GM12878 (cell line): ENCODE measurements at places on chromosomes 11 and 22. TPM values are rescaled to one million over a fixed set of nuclear protein-coding genes. Genes with fewer than 3 reads are reported as not detected.

BIK gene
- 5.1 and 6.9 TPM in 2 replicates for polyA plus RNA-seq

PNPLA3 gene
- polyA plus RNA-seq, result not detected in 2 replicates

CCDC87 gene
- 0.08 and 0.11 TPM in 2 replicates for polyA plus RNA-seq

APOL3 gene
- polyA plus RNA-seq, result 22.1 and 23.3 TPM in 2 replicates

CCDC188 gene
- polyA plus RNA-seq, result not detected in 2 replicates

PIWIL4 gene
- polyA plus RNA-seq, result 0.73 TPM in 1 of 2 replicates, not detected in the other

ANGPTL5 gene
- not detected in 2 replicates for polyA plus RNA-seq

WNT7B gene
- not detected in 2 replicates for polyA plus RNA-seq

BRSK2 gene
- 0.11 TPM in 1 of 2 replicates, not detected in the other for polyA plus RNA-seq

CDON gene
- polyA plus RNA-seq, result 0.23 and 0.32 TPM in 2 replicates
